Eye (tissue), 1 donor: ENCODE measurements at places on chromosomes 12 and 14.
A peak's percentile ranks its signal among the peaks of the same experiment; 100 is the strongest.

DNA sequence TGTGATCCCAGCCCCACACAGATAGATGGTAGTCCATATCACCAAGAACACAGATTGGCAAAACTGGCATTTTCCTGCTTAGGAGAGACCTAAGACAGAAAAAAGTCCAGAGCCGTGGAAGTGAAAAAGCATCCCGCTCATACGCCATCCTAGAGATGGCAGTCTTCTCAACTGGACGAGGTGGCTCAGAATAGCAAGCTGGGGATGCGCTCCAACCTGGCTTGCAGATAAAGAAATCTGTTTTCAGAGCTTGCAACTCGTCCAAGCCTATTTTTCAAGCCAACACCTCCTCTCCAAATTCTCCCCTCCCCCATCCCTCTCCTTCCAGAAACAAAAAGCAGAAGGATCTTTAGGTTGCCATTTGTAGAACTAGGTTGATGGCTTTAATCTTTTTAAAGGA is 74.3 kb upstream of the OTX2 start:
- DNase-seq, result no peak

- no peak for DNase-seq
Observed at GRCh38 chr14:89760086-89760485, 194.4 kb downstream of the EFCAB11 start.

DNA sequence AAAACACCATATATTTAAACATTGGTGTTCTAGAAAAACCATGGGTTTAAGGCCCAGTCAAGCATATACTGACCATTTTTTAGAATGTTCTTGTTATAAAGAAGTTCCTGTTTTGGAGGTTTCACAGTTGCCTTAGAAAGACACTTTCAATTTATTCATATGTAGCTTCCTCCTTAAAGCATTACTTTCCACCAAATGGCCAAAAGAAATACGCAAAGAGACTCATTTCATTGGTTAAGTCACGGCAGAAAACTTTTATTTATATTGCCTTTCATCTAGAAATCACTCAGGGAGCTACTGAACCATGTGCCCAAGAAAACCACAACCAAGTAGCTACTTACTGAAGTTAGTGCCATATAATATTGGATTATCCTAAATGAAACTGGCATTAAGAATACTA is 40.0 kb downstream of the MYBPC1 start:
- no peak for DNase-seq

DNA sequence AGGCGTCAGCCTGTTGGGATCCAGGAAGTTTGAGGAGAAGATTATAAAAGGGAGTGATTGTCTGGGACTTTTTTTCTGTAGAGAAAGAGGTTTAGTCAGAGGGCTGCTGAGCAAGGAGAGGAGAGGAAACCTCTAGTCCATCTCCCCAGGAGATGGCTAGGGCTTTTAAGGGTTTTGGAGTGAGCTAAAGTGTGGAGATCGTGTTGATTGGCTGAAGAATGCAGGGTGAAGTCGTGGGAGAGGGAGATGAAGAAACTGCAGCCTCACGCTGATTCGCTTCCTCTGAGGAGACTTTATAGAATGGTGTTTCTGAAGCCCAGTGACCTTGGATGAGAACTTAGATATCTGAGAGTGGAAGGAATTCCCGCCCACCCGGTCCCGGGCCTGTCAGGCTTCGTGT is 193.7 kb upstream of the PWP1 start:
- DNase-seq, result no peak

GRCh38 chr12:113643177-113643974 is 171.7 kb upstream of the LHX5 start:
- DNase-seq, result no peak

- peak; percentile 55 for DNase-seq
Observed at GRCh38 chr12:126681676-126682075, 1585.3 kb upstream of the TMEM132C start.

GRCh38 chr14:81276073-81277069 is 55.6 kb upstream of the GTF2A1 start:
- DNase-seq, result no peak

DNA sequence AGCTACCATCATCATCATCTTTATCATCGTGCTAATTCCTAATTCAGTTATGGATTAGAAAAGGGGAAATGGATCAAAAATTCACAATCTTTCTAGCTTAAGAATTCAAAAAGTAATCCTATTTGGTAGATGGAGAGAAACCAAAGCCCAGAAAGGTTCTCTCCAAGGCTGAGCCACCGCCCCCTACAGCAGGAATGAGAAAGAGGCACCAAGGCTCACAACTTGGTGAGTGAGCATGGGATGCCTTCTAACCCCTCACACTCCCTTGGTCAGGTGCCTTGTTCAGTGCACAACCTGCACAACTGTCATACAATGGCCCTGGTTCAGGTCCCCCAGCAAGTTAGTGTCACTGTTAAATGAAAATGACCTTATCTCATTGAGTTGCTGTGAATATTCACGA is 171.5 kb downstream of the ANO2 start:
- no peak for DNase-seq
